Endothelial cell (in vitro differentiated cells): ENCODE measurements at places on chromosomes 3 and 15.

- no peak for DNase-seq
These were observed 171.6 kb upstream of the BHLHE40 start for GRCh38 chr3:4807381-4808280.

- no peak for DNase-seq
These were observed 22.1 kb downstream of the ARHGAP31 start for GRCh38 chr3:119316313-119316670.

GRCh38 chr3:98821063-98821462, 57.9 kb downstream of the ST3GAL6 start:
- no peak for DNase-seq

GRCh38 chr3:46892285-46893145, 15.0 kb downstream of the PTH1R start:
- peak; percentile 75 for DNase-seq

DNA sequence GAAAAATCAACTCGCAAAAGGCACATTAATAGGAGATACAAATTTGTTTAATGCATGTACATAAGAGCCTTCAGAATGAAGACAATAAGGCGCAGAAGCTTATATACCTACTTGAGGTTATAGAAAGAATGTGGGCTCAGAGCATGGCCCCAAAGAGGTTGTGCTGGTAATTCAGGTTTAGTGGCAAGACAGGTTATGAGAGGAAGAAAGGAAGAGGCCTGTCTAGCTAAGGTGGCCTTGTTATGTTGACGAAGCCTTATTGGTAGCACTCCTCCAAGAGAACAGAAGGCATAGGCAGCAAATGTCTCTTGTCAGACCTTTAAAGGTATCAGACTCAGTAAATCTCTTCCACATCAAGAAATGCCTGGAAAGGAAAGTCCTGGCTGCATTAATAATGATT, 290.8 kb downstream of the MCTP2 start:
- no peak for DNase-seq

GRCh38 chr3:141415953-141416352, 47.6 kb downstream of the ZBTB38 start:
- DNase-seq = no peak

DNA sequence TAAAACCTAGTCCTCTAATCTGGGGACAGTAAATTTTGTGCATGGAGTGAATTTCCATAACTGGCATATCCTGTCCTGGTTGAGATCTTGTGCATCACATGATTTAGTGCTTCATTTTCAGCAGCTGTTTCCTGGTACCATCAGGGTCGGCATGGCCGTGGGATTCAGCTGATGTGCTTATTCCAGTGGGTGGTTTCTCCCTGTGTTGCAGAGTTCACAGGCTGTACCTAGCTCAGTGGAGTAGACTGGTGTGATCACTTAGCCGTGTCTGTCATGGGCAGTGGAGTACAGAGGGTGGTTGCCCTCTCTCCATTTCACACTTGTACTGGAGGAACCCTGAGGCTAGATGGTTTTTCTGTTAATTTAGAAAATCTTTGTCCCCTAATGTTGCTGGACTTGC, 228.5 kb downstream of the PTPRG start:
- DNase-seq = no peak

- no peak for DNase-seq
These were observed 270.0 kb downstream of the UACA start for GRCh38 chr15:70493376-70493775.

DNA sequence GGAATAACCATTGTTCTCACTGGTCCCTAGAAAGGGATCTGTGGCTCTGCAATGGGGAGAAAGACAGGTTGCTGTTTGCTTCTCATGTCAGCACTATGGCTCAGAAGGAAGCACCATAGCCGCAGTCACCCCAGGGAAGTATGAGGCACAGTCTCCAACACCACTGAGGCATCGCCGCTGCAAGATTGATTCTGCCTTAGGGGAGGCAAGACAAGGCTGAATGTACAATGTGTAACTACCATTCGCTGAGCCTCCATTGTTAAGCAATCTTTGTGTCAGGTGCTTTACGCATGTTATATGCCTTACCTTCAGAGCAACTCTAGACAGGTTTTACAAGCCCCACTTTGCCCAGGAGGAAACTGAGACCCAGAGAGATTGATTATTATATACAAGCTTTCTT, 100.7 kb upstream of the KCNMB2 start:
- DNase-seq = no peak

DNA sequence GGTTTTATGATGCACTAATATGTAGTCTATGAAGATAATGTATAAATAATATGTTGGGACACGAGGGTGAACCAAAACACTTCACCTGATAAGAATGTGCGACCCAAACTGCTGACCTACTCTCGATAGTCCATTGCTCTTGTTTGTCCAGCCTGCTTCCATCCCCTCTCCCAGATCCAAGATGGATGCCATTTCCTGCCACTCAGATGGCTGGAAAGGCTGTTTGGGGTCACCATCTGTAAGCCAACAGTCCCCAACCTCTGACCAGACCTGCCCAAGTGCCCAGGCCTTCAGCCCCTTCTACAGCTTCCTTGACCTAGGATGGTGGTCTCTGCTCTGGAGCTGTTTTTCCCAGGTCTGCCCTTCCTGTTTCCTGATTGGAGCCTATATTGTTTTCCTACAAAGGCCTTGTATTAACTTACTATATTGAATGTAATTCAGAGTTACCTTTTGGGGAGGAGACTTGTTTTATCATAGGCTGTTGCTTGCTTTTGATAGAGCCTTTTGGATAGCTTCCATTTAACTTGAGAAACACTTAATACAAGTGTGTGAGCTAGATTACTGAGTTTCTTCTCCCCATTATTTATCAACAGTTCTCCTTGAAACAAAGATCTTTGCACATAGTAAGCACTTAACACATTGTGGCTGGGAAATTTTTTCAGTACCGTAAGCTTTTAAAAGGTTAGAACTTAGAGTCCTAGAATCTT, 5.0 kb upstream of the PAQR9 start:
- no peak for DNase-seq

DNA sequence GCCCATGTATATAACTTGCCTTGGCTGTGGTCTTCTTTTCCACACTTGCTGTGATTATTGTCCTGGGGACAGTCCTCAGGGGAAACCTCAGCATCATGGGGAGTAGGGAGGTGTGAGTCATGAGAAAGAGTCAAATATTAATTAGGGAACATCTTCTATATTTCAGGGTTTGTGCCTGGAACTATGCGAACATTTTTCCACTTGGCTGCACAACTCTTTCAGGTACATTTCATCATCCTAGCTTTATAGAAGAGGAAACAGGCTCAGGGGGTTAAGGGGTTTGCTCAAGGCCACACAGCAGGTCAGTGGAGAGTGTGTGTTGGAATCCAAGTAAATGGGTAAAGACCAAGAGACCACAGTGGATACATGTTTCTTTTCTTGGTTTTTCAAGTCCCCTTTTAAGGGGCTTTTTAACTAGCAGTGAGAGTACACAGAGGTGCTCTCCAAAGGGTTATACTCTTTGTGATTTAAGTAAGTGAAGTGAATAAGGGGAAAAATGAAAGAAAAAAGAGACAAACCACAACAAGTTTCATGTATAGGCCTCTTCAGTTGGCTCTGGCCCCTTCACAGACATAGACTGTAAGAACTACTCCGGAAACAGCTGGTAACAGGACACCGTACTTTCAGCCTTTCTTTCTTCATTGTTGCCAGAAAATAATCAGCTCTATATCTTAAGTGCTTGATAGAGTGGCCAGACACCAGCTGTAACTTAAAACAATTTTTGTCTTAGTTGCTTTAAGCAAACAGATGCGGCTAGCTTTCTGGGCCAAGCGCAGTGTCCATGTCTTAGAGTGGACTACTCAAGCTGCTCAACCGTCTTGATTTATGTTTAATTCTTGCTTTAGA, 64.6 kb downstream of the EEFSEC start:
- no peak for DNase-seq

DNA sequence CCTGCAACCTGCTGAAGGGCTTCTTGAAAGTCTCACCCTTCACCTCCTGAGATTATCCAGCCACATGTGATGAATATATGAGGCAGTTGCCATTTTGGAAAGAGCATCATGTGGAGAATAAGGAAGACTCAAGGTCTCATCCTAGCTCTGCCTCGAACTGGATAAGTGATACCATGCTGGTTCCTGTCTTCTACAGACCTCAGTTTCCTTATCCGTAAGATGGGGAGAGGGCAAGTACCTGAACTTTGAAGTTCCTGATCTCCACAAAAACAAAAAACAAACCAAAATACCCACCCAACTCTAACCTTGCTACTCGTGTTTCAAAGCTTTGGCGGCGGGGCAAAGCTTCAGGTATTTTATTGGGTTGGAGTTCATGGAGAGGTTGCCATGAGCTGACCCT, 31.5 kb upstream of the ITGA11 start:
- no peak for DNase-seq

- no peak for DNase-seq
These were observed 15.9 kb upstream of the OCA2 start for GRCh38 chr15:28114721-28115622.

GRCh38 chr15:73989001-73989798, 2.9 kb downstream of the STOML1 start:
- DNase-seq = no peak

DNA sequence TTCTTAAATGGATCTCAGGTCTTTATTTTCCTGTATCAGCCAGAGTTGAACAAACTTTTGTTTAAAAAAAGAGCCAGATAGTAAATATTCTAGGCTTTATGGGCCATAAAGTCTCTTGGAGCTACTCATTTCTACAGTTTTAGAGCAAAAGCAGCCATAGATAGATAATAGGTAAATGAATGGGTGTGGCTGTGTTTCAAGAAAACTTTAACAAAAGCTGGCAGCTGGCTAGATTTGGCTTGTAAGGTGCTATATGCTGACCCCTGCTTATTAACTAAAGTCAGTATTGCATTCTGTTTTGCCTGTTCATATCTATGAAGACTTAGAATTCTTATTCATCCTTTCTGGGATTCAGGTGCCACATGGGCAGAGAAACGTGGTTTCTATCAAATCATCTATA, 29.0 kb downstream of the MFN1 start:
- DNase-seq = no peak

GRCh38 chr3:38834110-38834509, 18.1 kb upstream of the SCN10A start:
- peak; percentile 41 for DNase-seq

GRCh38 chr3:14525685-14526631, 14.2 kb downstream of the GRIP2 start:
- no peak for DNase-seq

DNA sequence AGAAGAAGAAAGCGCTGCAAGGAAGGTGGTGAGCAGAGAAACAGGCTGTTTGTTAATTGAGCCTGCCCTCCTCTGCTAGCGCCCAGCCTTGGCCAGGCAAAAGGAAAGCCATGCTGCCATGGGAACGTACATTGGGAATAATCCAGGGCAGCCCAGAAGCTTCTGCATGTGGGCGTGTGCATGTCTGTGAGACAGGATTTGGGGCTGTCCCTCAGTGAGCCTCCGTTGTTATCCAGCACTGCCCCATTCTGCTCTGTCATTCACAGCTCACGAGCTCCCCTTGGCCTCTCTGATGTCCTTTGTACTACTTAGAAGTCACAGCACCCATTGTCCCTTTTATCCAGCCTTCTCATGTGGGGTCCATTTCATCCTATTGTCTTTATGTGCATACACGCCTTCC, 239.1 kb upstream of the ROPN1 start:
- DNase-seq = no peak

DNA sequence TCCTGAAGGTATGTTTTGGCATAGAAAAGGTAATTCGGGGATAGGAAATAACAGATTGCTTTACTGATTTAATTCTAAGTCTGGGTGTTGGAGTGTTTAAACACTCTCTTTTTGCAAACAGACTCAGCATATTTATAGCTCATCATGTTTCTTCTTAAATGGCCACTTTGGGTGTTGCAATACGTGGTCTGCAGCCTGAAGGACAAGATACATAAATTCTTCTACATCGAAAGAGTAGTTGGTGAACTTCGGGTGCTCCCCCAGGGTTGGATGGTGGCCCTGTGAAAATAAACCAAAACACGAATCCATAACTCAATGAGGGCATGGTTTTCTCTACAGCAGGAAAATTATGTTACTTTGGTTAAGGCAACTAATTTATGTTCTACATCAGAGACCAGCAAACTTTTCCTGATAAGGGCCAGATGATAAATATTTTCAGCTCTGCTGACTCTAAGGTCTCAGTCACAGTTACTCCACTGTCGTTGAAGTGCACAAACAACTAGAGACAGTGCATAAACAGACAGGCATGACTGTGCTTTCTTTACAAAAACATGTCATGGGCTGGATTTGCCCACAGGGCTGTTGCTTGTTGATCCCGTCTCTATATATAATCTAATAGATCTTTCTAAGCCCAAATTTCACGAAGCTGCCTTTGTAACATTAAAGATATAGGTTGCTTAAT, 35.9 kb downstream of the EOGT start:
- no peak for DNase-seq

DNA sequence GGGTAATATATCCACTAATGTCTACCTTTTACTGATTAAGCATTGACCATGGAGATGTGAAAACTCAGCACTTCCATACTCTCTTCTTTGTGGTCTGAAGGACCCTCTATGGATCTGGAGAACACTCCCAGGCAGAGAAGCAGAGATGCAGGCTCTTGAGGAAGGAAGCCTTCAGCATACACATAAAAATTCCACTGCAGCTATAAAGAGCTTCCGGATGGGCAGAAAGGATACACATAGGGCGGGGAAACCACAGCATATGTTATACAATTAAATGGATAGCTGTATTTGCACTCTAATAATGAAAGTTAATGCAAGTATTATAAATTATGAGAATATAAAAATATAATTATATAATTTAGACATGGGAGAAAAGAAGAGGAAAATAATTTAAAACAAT, 1258.2 kb upstream of the ALCAM start:
- no peak for DNase-seq

GRCh38 chr15:97684249-97684648, 276.3 kb upstream of the ARRDC4 start:
- no peak for DNase-seq

DNA sequence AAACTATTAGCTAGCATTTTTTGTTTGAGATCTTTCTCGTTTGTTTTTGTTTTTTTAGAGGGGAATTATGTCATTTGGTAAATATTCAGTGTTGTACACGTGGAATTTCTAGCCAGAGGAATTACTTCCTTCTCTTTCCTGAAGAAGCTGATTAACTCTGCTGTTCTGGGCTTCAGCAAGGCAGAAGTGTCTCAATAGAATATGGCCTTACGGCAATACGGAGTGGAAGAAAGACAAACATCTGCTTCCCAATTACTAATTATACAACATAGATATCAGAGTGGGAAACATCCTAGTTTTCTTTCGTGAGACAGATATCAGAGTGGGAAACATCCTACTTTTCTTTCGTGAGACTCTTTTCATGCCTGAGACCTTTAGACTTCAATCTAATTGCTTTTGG, 11.9 kb downstream of the P3H2 start:
- no peak for DNase-seq

DNA sequence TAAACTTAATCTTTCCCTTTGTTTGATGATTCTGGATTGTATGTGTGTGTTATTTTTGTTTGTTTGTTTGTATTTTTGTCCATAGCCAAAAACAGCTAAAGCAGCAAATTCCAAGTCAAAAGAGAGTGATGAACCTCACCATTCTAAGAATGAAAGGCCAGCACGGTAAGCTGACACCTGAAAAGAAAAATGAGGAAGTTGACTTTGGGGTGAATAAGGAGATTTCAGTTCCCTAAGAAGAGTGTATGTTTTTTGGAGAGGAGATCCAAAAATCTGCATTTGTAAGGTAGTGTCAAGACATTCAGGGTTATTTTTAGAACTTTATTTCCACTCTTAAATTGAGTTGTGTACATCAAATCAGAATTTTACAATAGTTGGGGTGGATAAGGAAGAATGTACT, 52.3 kb upstream of the UTS2B start:
- no peak for DNase-seq

- DNase-seq = no peak
These were observed 138.7 kb upstream of the LRTM1 start for GRCh38 chr3:55066551-55067047.
